Sigmoid colon (tissue), 7 donors: ENCODE measurements at places on chromosomes 5 and 9. TPM values are rescaled to one million over a fixed set of nuclear protein-coding genes. Genes with fewer than 3 reads are reported as not detected.

The PIP5KL1 gene
- total RNA-seq = 2.4 TPM

DNA sequence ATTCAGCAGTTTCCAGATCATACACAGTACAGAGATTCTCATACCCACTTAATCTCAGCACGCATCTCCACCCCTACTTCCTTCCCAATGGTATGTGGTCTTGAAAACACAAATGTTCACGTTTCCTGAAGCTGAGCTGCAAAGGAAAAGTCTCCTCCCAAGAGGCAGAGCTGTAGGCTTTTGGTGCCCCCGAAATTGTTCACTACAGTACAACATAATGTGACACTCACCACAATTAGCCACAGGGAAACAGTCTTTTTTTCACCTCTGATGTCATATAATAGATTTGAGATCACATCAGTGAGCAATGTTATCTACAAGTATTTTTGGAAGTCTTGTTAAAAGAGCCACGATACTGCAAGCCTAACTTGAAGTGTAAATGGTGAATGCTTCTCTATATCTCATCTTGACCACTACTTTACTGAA lies 40.2 kb downstream of the NFIB start:
- H3K4me3 ChIP-seq = no peak overlapping the region
- no peaks in the 10 kb centered on the region for H3K27me3 ChIP-seq
- H3K4me1 ChIP-seq = peaks cover 2% of the 10 kb centered on the region
- no peaks in the 10 kb centered on the region for H3K36me3 ChIP-seq

The TAL2 gene
- total RNA-seq = not detected

The MEIKIN gene
- total RNA-seq = not detected

- DNase-seq = no peak
- no peaks in the 10 kb centered on the region for H3K4me1 ChIP-seq
- H3K27ac ChIP-seq = peak overlapping the region; percentile 97
Measured at GRCh38 chr9:131403493-131403773, 9.5 kb downstream of the PRRC2B start.

- H3K36me3 ChIP-seq = no peaks in the 10 kb centered on the region
- no peaks in the 10 kb centered on the region for H3K4me1 ChIP-seq
- DNase-seq = no peak
- H3K27me3 ChIP-seq = no peaks in the 10 kb centered on the region
- H3K27ac ChIP-seq = no peak overlapping the region
Measured at GRCh38 chr9:10172476-10172875, 440.3 kb downstream of the PTPRD start.
